ENCODE measurements at places on chromosomes 12 and 14. TPM values are rescaled to one million over a fixed set of nuclear protein-coding genes. Genes with fewer than 3 reads are reported as not detected.

Gene DEPDC4
- 2.0 TPM for total RNA-seq

Gene SOAT2
- not detected for total RNA-seq

Gene HCAR3
- 6.9 TPM for total RNA-seq

Gene ESPL1
- 2.2 TPM for total RNA-seq

Gene MLEC
- 98.1 TPM for total RNA-seq

Gene ACVRL1
- 242 TPM for total RNA-seq

Gene DIO2
- 0.62 TPM for total RNA-seq

Gene GLT1D1
- total RNA-seq: 5.3 TPM

Gene GCN1
- total RNA-seq: 73.6 TPM

Gene BLTP3B
- total RNA-seq: 24.2 TPM

Gene ERGIC2
- total RNA-seq: 71.5 TPM

Gene KRT4
- 6.4 TPM for total RNA-seq

Gene SERPINA12
- total RNA-seq: not detected

Gene MIPOL1
- total RNA-seq: 12.1 TPM

GRCh38 chr14:75064205-75064567 is 362 bp upstream of the ACYP1 start:
- no peak for DNase-seq

DNA sequence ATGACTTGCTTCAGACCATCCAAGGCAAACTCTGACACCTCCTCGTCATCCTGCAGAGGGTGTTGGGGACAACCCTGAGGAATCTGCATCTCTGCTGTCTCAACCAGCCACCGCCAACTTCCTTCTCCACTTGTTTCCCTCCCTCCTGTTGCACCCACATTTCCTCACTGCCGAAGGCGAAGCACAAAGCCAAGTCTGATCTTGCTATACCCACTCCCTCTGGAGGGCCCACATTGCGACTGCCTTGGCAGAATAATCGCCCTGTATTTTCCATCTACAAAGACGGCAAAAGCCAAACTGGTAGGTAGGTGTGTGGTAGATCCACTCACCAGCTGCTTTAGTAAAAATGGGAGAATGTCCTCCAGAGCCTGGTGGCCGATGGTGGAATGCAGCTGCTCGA is 21.8 kb upstream of the RAB35 start:
- DNase-seq: no peak

- no peak for DNase-seq
These were observed 197.1 kb downstream of the ATP23 start for GRCh38 chr12:58138424-58138823.

- no peak for DNase-seq
These were observed 102.1 kb downstream of the FIGNL2 start for GRCh38 chr12:51746416-51746815.

- DNase-seq: no peak
These were observed 1004.4 kb downstream of the AACS start for GRCh38 chr12:126069549-126070165.

DNA sequence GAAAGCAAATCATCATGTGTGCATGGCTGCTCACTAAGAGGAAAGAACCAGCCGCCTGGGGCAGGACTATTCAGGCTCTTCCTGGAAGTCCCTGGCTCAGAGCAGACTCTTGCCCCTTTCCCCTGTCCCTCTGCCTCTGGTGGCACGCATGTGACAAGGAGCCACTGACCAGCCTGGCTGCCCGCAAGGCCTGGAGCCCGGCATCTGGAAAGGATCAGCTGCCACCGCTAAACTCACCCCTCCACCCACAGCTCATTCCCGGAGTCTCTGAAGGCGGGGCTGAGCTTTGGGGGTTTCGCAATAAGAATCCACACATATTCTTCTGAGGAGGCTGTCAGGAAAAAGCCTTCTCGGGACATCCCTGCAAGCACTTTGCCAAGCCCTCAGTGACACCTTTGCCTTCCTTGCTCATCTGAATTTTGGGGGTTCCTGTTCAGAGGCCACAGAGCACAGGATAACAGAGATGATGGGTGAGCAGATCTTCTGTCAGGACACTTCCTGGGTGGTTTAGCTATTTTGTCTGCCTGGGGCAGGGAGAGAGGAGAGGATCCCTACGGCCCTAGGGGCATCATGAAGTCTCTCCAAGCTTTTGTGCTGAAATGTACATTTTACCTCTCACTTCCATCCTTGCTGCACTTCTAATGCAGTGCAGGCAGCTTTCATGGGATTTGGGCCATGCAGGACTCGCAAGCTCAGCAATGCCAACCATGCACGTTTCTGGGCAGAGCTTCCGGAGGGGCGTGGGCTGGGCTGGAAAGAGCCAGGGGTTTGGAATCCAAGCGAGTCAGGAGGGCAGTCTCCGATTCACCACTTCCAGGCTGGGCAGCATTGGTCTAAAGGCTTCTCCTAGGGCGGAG is 124.8 kb upstream of the MAP1LC3B2 start:
- peak; percentile 87 for DNase-seq

DNA sequence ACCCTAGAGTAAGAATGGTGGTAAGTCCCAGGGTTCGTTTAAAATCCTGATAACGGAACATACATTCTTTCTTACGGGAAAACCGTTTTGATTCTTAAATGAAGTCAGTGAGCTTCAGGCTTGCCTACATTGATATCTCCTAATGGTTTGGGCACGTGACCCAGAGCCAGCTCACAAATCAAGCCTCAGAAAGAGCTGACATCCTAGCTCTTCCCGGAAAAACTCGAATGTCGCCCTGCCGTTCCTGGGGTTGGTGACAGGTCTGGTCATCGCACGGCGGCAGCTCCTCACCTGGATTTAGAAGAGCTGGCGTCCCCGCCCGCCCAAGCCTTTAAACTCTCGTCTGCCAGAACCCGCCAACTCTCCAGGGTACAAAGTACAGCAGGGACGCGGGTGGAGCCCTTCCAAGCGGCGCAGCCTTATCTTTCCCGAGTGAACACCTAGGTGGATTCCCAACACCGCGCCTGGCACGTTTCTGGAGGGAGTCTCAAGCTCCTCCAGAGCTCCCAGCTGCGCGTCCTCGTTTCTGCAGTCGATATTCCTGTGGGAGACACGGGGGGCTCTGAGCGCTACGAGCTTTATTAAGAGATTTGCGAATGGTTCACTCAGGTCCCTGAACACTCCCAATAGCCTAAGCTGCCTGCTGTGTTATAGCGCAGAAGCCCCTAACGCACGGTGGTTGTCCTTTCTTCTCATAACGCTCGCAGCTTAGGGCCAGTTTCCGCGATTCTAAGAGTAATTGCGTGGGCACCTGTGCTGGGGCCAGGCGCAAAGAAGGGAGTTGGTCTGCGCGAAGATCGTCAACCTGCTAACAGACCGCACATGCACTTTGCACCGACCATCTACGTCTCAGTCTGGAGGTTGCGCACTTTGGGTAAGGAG is at the start of gene SSTR1:
TSS of gene SSTR1 (plus strand) at position 169 of the 882 bp plus-strand sequence. CDS start 1,486 bp downstream, outside the sequence.
- DNase-seq: no peak

DNA sequence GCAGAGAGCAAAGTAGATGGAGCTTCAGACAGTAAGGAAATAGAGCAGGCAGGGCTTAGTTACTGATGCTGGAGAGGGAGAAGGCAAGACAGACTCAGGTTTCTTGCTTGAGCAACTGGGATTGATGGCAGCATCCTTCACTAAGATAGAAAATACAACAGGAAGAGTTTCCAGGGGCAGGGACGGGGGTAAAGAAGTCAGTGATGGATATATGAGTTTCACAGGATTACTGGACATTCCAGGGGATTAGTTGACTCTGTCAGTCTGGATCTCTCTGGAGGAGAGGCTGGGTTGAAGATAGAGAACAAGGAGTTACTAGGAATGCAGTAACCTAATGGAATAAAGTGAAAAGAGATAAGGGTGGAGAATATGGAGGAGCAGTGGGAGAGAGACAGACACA is 74.5 kb upstream of the ATF1 start:
- no peak for DNase-seq

DNA sequence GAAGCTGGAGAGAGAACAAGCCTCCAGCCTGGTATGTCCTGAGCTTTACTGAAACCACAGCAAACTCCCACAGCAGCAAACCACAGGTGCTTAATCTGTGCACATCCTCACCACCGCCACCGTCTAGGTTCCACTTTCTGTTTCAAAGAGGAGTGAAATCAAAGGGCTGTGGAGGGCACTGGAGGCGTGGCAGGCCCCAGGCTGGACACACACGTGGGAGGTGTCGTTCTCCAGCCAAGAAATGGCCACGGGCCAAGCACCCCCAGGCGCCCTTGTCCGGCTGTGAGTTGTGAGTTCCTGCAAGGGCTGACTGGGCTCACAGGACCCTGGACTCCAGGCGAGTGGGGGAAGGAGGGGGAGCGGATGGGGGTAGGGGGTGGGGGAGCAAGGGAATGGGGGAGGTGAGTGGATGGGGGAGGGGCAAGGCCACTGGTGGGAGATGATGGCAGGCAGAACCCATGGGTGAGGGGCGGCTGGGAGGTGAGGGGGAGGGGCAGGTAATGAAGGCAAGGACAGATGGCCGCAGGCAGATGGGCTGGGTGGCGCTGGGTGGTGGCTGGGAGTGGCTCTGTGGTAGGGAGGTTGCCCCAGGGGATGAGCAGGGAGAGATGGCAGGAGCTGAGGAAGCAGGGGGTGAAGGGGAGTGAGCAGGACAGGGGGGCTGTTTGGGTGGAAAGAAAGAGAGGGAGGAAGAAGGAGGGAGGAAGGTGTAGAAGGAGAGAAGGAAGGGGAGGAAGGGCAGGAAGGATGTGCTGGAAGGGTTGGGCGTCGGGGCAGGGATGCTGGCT is 86.7 kb downstream of the NCOR2 start:
- DNase-seq: no peak

DNA sequence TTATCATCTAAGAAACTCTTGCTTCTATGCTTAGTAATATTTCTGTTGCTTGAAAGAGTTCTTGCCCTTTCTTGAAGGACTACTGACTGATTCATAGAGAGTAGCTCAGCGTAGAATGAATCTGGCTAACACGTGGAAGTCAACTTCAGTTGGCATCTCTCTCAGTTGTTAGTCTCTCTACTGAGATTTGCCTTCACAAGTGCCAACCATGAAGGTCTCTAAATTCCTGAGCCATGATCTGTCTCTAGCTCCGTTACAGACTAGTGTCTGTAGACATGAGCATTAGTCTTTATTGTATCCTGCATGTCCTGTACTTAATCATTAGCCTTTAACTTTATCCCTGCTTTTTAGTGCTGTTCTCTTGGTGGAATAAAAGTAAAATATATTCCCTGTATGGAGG is 19.1 kb upstream of the ALX1 start:
- no peak for DNase-seq

- no peak for DNase-seq
These were observed 7.9 kb downstream of the EMP1 start for GRCh38 chr12:13204428-13204827.

DNA sequence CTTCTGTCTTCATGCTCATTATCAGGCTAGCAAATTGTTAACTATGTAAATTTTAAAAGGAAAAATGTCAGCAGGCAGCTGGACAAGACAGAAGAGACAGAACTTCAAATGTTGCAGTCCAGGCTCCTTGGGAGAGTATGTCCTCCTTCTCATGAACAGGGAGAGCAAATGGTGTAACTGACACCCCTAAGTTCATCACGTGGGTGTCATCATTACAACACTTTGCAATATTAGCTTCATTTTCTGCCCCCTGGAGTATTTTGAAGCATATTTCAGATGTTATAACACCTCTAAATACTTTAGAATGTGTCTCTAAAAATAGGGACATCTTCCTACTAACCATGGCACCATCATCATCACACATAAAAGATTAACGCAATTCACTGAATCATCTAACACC is 62.1 kb downstream of the ZNF664 start:
- no peak for DNase-seq

GRCh38 chr12:113198296-113198695 is 12.8 kb downstream of the RITA1 start:
- no peak for DNase-seq

DNA sequence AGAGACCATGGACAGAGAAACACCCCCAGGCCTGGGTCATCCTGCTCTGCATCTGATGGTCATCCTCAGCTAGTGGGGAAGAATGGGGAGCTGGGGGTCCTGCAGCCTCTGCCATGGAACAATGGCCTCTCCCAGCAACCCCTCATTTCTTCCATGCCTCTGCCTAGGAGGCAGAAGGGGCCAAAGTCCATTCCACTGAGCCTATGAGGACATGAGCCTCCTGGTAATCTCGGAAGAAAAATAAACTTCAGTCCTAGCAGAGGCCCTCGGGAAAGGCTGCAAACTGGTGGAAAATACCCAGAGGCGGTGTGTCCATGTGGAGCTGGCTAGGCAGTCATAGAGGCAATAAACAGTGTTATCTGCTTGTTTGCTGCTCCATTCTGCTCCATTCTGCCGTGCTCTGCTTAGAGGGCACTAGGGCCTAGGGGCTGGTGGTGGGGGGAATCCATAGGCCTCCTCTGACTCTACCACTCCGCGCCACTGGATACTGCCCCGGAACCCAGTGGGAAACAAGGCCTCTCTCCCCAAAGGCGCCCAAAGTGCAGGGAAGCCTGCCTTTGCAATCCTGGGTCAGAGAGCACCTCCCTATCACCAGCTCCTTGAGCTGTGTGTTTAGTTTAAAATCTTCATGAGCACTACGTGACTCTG is 4.5 kb downstream of the PGF start:
- DNase-seq: no peak

GRCh38 chr14:95218472-95219193 is 61.3 kb upstream of the DICER1 start:
- no peak for DNase-seq

DNA sequence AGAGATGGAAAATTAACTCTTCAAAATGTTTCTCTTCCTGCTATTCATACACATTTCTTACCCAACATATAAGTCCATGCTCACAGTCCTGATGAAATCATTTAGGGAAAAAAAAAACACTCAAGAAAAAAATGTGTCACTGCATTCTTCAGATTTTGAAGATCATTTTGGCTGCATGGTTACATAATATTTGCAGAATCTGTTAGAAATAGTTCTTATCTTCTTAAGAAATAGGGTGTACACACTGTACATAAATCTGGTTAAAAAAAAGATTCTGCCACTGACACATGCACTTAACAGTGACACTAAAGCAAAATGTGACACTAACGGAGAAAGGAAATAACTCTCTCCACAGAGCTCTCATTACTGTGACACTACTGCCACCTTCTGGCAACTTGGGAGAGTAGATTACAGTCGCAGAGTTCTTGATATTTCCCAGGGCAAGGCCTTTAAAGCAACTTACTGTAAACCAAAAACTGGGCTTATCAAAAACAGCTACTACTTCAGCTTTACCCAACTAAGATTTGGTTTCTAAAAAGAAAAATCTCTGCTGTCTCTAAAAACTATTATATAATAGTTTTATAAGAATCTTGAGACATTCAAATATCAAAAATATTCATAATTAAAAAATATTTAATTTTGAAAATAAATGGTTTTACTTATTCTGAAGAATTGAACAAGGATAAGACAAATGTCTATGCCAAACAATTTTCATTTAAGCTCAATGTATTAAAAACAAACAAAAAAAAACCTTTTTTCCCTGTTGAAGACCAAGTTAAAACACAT is 65.0 kb downstream of the SETD3 start:
- DNase-seq: no peak

DNA sequence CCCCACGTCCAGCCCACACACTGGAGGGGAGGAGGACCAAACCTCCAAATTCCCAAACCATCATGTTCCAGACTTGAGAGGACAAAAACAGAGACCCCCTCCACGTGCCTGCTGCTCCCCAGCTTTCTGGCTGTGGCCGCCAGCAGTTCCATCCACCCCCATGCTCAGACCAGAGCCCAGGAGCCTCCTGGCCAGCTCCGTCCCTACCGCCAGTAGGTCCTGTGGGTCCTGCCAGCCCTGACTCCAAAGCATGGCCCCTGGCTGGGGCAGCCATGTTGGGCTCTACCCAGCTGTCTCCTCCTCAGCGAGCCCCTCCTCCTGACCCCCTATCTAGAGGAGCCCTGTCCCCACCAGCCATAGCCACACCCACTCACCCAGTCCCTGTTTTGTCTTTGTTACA is 227.3 kb upstream of the RTL1 start:
- DNase-seq: peak; percentile 26

- no peak for DNase-seq
These were observed 336.3 kb downstream of the NOVA1 start for GRCh38 chr14:26261368-26262122.

- no peak for DNase-seq
These were observed 11.2 kb upstream of the DHRS2 start for GRCh38 chr14:23624830-23625404.

All from lower lobe of right lung (tissue), 2 donors.